ENCODE measurements at places on chromosomes 12 and 14.

DNA sequence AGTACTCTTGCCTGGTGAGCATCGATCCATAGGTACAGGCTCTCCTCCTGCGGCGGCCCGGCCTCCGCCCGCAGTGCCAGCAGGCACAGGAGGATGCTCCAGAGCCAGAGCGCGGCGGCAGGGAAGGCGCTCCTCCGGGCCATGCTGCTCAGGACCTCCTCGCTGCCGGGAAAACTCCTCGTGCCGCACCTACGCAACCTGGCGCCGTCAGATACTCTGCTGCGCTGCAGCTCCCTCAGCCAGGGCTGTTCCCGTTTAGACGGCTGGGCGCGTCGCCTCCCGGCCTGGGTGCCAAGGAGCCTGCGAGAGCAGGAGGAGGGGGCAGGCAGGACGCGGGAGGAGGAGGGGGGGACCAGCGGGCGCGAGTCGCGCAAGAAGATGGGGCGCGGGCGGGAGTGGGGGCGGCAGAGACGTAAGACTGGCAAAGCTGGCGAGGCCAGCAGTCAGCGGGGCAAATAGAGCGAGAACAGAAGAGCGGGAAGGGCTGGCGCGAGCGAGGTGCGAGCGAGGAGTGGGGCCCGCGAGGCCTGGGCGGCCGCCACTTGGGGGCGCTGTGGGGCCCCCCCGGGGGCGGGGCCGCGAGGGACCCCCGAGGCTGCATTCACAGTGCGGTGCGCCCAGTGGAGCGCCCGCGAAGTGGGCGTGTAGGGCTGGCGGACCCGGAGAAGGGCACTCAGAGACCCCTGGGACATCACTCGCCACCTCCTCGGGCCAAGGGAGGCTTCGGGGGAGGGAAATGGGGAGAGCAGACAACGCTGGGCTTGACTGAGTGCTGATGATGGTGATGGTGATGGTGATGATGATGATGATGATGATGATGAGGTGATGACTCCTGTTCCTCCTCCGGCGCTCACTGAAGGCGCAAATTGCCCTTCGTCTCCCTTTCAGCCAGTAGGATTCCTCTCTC is at the start of gene WIF1:
WIF1 (minus strand) TSS at position 257 of the 907 bp plus-strand sequence; CDS start at position 143, 114 bp downstream.
- peak; percentile 5 for DNase-seq

- no peak for DNase-seq
These were observed 9.7 kb upstream of the WSCD2 start for GRCh38 chr12:108119126-108119973.

DNA sequence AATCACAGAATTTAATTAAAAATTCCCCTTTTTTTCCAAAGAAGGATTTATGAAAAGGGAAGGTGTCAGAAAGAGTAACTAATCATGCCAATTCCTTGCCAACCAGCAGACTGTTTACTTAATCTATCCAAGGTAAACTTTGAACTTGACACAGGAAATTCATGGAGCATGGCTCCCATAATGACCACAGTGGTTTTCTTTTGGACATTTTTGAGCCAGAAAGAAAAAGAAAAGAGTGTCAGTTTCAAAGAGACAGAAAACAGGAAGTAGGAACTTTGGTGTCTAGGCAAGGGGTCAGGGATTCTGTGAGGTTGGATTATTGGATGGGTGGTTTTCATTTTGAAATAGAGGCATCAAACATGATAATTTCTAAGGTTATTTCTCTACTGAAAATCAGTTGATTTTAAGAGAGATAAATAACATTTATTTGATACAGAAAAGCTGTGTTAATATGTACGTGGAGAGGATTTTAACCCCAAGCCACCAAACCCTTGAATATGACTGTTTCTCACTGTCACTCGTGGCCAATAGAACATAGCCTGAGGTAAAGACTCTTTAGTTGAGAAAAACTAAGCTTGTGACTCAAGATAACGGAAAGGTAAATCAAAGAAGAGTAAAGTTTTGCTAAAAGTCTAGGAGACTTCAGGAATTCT is 196.1 kb downstream of the TTC6 start:
- DNase-seq: no peak

- no peak for DNase-seq
These were observed 51.1 kb upstream of the C14orf180 start for GRCh38 chr14:104528496-104528895.

DNA sequence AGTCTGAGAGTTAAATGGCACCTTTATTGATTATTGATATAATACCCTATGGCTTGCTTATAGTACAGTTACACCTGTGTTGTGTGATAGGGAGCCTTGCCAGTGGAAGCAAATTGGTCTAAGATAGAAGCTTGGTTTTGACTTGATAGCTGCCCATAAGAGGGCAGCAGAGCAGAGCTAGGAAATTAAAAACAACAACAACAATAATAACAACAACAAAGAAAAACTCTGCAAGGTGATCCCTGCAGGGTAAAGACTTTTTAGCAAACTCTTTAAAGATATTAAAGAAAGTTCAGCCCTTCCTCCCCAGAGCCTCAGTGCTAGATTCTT is 18.0 kb upstream of the RNASE10 start:
- DNase-seq: no peak

Measured in EL (cell line).